ENCODE measurements at places on chromosomes 1 and 21. TPM values are rescaled to one million over a fixed set of nuclear protein-coding genes. Genes with fewer than 3 reads are reported as not detected.

SPATA21 gene
- not detected for total RNA-seq

PLA2G2C gene
- total RNA-seq: not detected

EFCAB7 gene
- total RNA-seq: 6.6 TPM

SNX7 gene
- 37.4 TPM for total RNA-seq

ASCL5 gene
- total RNA-seq: not detected

DDOST gene
- total RNA-seq: 337 TPM

Data from Panc1 (cell line).